CD4-positive, alpha-beta T cell treated with Interferon gamma for 1 hour (primary cell): ENCODE measurements at places on chromosomes 3 and 15.

DNA sequence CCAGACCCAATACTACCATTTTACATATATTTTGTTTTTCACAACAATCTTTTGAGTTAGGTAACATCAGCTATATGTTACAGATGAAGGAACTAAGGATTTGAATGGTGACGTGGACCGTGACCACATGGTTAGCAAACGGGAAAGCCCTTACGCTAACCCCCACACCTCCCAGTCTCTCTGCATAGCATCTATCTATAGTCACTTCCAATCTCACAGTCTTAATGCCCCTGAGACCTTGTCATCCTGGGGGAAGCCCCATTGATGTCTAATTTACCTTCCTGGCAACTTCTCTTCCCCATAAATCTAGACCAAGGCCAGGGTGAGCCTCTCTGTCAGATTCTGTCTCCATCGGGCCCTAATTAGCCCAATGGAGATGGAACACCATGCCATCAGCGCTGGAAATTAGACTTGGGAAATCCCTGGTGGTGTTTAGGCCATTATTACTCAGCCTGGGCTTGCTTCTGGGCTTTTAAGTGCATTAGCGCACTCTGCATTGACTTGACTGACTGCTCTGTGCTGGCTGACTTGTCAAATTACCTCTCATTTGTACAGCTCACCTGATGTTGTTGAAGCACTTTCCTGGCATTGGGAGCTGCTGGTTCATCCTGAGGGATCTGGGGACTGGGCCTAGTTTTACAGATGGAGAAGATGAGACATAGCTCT, 34.0 kb upstream of the SH3GL3 start:
- DNase-seq, result no peak

DNA sequence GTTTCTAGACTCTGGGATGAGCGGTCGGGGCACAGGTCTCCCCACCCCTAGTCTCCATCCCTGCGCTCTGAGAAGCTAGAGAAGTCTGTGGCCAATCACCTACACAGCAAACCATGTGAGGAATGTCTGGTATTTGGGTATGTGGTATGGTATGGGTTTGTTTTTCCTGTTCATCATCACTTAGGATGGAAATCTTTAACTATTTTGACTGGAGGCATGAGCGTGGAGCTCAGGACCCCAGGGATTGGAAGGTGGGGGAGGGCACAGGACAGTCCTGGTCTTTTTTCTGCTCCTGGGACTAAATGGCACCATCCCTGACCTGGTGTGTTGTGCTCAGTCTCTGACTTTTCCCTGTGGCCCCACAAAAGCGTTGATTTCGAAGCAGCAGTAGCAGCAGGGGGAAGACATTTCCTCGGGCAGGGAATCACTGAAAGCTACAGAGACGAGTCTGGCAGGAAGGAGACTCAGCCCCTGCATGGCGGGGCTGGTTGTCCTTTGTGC, 191.7 kb upstream of the TPM1 start:
- no peak for DNase-seq

DNA sequence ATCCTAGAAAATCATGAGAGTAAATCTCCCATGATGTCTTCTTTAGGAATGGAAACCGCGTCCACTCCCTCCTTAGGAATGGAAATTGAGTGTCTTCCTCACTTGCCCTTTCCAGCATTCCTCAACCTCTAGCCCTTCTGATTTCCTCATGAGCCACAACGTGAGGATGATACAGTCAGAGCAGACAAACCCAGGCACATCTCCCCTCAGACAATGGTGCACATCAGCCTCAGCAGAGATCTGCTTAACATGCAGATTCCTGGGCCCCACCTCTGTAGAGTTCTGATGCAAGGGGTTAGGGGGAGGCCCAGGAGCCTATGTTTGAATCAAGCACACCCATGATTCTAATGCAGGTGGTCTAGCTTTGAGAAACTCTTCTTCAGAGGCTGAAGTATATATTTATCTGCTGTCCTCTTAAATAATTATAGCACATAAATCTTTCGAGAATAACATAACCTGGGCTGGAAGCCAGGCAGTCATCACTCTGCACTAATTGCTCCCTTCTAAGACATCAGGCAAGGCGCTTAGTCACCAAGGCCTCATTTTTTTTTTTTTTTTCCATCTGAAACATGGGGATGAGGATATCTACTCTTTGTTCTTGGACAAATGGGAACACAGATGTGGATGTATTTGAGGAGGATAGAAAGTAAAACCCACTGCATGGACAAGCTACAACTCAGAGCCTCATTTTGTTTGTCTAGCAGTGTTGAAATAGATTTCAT, 81.7 kb downstream of the PRICKLE2 start:
- no peak for DNase-seq

GRCh38 chr3:62109534-62109933, 263.8 kb downstream of the FEZF2 start:
- DNase-seq, result no peak

- no peak for DNase-seq
These were observed 218.9 kb upstream of the THRB start for GRCh38 chr3:24713516-24713915.

DNA sequence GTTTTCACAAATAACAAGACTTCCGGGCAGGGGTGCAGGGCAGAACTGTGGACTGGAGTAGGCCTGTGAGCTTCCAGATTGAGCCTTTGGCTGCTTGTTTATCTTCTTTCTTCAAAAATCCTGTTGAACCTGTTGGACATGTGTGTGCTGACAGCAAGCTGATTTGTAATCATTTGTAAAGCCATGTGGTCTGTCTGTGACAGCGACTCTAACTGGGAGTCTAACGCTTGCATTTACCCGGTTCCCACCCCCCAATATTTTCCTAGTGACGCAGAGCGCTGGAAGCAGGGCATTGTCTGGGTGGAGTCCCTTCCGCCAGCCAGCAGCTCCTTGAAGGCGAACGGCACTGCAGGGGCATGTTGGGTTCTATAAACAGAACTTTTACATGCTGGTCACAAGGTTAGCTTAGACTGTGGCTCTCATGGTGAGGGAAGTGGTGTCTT, 85.7 kb upstream of the MYZAP start:
- no peak for DNase-seq

DNA sequence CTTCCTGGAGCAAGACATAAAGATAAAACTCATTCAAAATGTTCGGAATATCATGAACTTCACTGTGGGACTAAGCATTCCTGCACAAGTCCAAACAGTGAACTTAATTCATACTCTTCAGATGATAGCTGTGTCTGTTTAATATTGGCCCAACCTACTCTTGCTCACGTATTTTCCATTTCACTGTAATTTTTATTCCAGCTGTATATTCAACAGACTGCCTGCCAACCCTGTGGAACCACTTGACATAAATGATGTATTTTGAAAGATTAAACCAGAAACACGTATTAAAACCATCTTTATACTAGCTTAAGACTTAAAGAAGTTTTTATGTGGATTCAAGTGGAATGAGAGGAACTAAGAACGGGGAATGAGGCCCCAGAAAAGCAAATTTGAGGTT, 172.5 kb downstream of the TMEM108 start:
- no peak for DNase-seq

DNA sequence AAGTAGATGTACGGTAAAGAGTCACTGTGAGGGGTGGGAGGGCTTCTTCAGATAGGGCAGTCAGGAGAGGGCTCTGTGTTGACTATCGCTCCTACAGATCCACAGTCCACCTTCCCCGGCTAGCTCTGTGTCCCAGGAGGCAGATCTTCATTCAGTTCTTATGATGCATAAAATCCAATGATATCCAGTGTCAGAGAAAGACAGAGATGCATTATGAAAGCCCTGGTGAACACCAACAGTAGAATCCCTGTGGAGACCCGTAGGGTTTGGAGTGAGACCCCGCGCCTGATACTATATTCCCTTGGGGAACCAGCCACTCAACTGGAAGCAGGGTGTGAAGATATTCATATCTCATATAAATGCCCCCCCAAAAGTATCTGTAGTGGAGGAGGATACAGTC, 119.8 kb upstream of the SLCO3A1 start:
- DNase-seq, result no peak

- DNase-seq, result no peak
These were observed 38.3 kb upstream of the SNRPN start for GRCh38 chr15:24916305-24917009.

GRCh38 chr3:71903936-71904335, 119.0 kb upstream of the PROK2 start:
- no peak for DNase-seq

- no peak for DNase-seq
These were observed 10.1 kb downstream of the CLDND1 start for GRCh38 chr3:98512576-98512975.

DNA sequence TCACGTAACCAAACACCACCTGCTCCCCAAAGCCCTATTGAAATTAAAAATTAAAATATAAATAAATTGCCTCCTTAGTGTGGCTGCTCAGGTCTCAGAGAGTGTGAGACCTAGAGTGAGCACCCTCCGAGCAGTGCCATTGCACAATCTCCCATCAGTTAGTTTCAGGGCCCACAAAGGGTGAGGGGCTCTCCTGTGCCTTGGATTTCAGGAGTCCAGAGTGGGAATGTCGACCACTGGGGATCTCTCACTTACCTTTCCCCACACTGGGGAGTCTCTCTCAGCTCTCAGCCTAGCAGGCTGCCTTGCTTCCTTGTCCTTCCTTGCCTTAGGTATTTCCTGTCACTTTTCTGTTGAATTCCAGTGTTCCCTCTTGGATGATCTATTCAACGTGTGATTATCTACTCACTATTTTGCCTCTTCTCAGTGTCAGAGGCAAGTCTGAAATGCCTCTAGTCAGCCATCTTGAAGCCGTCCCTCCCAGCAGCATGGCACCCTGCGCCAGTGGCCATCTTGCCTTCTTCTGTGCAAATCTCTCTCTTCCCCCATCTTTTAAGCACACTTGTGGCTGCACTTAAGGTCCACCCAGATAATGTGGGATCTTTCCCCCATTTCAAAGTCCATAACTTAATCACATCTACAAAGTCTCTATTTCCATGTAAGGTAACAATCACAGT, 119.3 kb downstream of the LRRK1 start:
- DNase-seq, result no peak

GRCh38 chr3:133137042-133137996, 99.1 kb downstream of the TMEM108 start:
- no peak for DNase-seq

DNA sequence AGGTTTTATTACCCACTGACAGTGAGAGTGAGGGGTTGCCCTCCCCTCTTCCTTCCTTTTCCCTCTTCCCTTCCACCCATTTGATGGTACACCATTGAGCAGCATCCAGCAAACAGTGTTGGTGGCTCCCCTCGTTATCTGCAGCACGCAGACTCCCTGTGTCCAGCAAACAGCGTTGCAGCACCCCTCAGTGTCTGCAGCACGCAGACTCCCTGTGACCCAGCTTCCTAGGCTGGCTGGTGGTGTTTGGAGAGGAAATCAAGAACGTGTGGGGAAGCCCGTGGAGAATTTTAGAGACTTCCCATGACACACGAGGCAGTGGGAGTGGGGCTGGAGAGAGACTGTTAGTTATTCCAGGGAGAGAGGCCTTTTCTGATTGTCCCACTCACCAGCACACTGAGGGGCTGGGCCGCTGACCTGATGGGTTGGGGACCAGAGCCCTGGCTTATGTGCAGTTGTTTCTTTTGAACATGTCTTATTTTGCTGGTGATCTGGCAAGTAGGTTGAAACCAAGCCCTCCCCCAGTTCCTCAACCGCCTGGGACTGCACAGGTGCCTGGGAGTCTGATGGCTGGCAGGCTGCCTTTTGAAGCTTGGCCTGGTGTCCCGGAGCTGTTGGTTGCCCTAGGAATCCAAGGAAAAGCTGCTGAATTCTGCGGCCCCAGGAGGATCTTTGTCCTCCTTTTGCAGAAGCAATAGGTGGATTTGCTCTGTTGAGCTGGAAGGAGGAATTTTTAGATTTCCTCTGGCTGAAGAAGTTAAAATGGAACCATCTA, 19.0 kb downstream of the APBA2 start:
- DNase-seq, result no peak

DNA sequence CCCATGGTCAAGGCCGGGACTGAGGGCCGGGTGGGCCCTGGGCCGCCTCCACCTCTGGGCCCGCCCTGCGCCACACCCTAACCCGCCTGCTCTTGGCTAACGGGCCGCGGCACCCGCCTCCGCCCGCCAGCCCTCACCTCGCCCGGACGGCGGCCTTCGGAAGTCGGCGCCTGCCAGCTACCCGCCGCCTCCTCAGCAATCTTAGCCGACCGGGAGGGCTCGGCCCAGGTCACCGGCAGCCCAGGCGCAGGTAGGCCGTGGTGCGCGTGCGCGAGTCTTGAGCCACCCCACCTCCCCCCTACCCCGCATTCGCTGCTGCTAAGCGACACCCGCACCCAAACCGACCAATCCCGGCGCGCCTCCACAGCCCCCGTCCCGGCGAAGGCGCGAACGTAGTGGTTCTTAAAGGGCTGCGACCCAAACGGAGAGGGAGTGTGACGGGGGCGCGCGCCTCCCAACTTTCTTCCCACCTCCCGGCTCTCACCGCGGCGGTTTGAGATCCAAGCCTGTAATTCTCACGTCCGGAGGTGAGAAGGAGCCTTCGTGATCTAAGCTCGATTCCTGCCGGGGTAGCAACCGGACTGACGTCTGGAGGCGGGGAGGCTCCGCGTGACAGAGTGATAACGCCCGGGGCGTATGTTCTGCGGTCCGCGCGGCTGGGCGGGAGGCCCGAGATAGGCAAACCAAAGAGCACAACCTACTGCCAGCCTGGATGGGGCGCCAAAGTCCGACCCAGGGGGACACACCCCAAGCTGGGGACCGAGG, at the start of gene SEC22C:
Gene SEC22C (minus strand): TSS at position 259 of the 765 bp plus-strand sequence. CDS start 12,921 bp downstream, outside the sequence.
- peak; percentile 94 for DNase-seq

- DNase-seq, result no peak
These were observed 124.4 kb downstream of the SHOX2 start for GRCh38 chr3:157981819-157982218.

GRCh38 chr15:39488516-39488915, 92.4 kb upstream of the THBS1 start:
- no peak for DNase-seq

GRCh38 chr3:22157848-22158247, 406.8 kb upstream of the ZNF385D start:
- no peak for DNase-seq

- no peak for DNase-seq
These were observed 205.2 kb upstream of the ROBO2 start for GRCh38 chr3:76834657-76835056.

DNA sequence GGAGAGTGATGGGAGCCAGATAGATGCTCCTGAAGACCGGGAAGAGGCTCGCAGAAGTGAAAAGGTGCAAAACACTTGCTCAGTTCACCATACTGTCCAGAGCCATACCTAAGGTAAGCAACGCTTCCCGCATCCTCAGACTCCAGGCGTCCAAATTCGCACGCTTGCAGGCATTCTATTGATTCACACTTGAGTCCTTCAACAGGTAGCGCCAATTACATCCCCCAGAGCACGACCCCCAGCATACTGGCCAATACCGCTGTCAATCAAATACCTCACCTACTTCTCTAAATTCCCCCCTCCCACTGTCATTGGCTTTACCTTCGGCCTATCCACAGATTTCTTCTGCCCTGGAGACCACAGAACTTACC, 361 bp upstream of the STXBP5L start:
- no peak for DNase-seq

DNA sequence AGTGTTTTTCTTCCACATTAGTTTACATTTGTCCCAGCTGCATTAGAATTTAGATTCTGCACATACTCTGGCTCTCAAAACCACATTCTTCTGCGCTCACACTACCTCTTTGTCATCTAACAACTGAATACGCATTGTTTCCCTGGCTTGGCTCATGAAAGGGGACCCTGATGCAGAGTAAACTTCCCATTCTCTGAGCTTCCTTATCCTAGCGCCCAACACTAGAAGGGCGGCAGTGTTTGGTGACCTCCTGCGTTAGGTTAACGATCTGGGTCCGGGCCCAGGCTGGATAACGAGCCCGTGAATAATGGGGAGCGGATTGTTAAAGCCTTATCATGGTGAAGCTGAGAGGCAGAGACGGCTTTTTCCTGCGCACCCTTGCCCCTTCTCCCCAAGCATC, 63.9 kb downstream of the ETV5 start:
- no peak for DNase-seq

- no peak for DNase-seq
These were observed 188.2 kb downstream of the ATP10A start for GRCh38 chr15:25674913-25675312.
